ENCODE measurements at places on chromosomes 11 and 22.

- DNase-seq: no peak
Observed at GRCh38 chr22:40056559-40056958, 61.8 kb downstream of the FAM83F start.

DNA sequence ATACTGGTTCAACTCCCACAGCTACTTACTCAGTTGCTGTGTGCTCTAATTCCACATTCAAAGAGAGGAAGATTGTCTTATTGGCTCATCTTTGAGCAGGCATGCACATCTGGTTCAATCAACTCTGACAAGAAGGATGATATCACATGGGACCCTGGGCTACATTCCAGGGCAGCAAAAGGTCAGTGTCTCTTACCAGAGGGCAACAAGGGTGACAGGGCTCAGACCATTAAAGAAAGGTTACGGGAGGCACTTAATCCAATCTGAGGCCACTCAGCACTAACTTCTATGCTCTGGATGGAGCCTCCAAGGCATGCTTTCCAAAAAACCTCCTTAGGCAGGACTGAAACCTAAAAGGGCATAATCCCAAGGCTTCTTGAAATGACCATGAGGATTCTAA lies 549.4 kb upstream of the API5 start:
- DNase-seq: no peak

- DNase-seq: no peak
Observed at GRCh38 chr11:70066136-70066520, 12.0 kb upstream of the ANO1 start.

DNA sequence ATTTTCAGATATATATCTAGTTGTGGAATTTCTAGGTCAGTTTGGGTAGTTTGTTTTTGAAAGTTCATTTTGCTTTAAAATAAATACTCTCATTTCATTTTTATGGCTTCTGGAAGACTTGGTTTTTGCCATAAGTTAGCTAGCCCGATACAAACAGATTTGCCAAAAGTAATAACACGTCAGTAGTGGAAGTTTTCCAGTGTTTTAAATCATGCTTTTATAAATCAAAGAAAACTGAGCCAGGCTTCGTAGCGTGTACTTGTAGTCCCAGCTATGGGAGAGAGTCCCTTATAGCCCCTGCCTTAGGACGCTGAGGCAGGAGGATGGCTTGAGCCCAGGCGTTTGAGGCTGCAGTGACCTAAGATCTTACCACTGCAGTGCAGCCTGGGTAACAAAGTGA lies 21.7 kb upstream of the MICALL1 start:
- no peak for DNase-seq

DNA sequence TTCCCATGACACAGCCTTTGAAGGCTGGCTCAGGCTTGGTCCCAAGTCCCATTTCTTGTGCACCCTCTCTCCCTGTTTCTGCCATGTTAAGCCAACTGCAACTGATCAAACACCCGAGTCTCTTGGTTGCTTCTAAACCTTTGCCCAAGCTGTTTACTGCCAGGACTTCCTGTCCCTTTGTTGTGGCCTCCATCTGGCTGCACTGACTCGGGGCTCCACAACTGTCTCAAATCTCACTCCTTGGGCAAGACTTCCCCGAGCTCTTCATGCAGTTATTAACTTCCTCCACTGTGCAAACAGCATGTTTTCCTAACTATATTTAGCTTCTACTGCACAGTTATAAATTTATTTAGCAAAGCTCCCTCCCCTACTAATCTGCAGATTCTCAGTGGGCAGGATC lies 4.3 kb downstream of the VPREB1 start:
- DNase-seq: no peak

DNA sequence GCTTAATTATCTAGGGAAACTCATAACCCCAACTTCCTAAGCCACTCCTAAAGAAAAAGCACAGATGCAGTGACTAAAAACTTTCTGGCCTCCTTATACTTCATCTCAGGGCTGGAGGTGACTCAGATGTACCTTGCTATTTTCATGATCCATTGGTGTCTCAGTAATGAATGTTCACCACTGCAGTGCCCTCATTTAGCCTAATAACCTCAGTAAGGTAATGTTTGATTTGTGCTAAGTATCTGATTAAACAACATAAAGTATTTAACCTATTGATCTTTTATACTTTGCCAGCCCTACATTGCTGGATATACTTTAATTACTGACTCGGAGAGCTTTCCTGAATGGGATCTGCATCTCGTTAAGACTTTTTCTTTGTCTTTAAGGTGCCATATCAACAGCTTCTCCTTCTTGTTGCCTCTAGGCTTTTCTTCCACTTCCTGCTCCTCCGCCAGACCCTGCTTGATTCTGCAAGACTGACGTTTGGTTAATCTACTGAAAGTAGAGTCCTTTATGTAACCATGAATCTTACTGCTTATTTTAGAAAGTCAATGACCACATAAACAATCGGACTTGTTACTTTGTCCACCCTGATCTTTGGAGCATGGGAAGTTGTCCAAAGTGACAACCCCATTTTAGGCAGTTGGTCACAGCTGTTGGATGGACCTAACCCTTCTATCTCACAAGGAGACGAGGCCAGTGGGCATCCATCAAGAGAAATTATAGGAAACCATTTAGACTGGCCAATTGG lies 303.0 kb downstream of the ST3GAL4 start:
- no peak for DNase-seq

DNA sequence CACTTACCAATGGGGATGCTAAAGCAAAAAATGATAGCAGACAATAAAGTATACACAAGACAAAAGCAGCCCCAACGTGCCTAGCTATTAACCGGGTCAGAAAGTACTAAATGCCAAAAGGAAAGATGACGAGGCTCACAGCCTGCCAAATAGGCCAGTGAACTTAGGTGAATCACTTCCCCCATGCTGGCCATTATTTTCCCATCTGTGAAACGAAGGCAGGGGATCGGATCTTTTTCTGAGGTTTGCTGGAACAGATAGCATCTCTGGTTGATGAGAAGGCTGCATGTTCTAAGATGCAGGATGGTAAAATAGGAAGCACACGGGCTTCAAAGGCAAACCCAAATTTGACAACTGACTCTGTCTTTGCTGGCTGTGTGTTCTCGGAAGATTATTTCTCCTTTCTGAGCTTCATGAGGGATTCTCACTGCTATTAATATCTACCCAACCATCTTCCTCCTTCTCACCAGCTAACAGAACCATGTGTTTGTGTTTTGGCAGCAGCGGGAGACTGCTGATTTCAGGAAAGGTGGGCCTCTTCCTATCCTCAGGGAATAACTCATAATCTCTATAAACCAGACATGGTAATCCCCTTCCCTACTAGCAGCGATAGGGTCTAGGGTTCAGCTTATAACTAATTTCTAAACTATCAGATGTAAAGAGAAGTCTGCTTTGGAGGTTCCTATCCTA lies 390.7 kb downstream of the LARGE1 start:
- DNase-seq: no peak

DNA sequence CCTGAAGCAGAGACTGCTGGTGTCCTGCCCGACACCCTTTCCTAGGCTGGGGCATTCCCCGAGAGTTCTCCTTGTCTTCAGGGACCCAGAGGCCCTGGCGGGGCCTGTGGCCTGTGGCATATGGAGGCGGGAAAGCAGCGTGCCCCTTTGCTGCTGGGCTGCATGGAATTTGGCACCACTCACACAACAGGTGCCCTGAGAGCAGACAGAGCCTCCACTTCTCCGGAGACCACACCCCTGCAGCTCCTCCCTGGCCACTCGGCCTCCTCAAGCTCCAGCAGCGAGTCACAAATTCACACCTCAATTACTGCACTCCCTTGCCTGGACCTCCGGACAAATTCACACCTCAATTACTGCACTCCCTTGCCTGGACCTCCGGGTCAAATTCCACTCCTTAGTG lies 1375.2 kb downstream of the TBC1D22A start:
- DNase-seq: no peak

DNA sequence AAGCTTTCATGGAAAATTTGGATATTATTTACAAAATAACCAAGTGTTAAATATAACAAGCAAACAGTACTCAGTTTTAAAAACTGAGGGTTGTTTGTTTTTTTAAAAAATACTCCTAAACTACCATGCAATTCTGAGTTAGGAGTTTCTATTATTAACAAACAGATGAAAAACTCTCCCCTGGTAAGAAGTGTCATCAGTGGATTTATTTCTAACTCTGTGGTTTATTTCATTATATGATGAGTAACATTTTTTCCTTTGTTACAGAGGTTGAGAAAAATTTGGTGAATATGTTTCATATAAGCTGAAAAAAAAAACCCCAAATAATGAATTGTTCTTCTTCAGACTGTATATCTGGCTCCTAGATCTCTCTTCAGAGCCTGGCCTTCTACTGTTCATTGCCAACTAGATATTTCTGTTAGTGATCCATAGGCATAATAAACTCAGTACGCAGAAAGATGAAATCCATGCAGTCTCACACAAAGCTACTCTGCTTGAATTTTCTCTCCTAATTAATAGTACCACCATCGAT lies 29.4 kb upstream of the PDE3B start:
- no peak for DNase-seq

GRCh38 chr22:45460288-45461109 lies 42.2 kb upstream of the FBLN1 start:
- DNase-seq: no peak

DNA sequence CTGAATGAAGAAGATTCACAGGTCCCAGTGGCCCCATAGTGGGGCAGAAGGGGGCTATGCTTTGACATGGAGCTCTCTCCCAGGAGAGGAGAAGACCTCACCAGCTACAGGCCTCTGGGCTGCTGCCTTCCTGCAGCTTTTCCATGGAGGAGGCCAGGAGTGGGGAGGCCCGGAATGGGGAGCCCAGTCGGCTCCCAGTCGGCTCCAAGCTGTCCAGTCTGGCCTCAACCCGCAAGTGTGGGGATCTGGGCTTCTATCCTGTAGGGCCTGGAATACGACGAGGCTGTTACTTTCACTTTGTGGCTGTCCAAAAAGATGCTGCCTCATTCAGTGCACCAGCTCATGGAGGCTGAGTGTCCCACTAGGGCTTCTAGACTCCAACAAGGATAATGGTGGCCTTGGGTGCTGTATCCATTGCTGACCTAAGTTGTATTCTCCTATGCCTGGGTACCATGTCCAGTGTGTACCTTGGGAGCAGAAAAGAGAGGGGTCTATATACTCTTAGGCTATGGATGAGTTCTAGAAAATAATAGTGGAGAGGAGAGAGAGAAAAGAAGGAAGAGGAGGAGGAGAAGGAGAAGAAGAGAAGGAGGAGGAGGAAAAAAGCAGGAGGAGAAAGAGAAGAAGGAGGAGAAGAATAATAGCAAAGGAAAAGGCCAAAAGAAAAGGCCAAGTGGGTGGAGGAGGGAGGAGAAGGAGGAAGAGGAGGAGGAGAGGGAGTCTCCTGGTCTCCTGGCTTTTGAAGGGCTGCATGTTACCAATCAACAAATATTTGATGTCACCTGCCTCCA lies 1.1 kb downstream of the MYO18B start:
- no peak for DNase-seq

DNA sequence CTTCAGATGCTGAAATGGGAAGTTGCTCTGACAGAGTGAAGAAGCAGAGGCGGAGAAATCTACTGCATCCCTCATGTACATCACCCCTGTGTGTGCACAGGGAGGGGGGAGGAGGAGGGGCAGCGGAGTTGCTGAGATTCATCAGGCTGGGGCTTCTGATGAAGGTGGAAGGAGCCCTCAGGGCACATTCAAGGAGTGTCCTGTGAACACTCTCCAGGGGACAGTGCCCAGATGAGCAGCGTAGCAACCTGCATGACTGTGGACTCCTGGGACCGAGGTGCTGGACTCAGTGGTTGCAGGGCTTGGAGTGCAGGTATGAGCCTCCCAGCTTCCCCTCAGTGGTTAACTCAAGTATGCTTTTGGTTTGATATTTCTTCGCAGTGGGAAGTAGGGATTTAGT lies 257.8 kb upstream of the B3GAT1 start:
- no peak for DNase-seq

- no peak for DNase-seq
Observed at GRCh38 chr11:118648291-118648690, 31.2 kb downstream of the TREH start.

DNA sequence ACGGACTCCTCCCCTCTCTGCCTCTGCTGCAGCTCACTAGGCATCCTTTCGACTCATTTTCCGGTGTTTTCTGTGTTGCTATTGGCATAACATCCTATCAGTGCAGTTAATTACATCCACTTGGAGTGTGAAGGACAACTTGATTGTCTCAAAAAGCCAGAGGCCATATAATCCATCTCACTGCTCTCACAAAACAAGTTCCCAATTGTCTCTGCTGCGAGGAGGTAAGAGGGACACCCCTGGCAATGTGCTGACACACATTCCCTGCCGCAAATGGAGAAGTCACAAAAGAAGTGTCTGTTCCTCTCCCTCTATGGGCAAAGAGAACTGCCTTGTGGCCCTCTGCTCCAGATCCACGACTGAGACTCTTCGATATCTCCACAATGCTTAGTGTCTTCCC lies 618.4 kb downstream of the OPCML start:
- DNase-seq: no peak

- no peak for DNase-seq
Observed at GRCh38 chr11:73286240-73286810, 14.2 kb downstream of the P2RY6 start.

DNA sequence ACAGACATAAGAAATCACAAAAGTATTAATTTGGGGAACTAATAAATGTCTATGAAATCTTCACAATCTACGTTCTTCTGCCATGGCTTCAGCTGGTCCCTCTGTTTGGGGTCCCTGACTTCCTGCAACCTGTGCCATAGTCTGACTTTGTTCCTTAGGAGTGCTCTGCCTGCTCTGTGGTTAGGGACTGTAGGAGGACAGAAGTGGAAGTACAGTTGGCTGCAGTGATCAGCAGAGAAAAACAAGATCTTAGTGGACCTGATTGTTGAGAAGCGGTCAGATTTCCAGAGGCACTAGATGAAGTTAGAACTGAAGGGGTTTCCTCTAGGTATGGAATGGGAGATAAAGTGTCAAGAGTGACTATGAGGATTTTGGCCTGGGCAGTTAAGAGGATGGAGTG lies 80.6 kb downstream of the PPP6R3 start:
- DNase-seq: no peak

GRCh38 chr11:64850979-64851567 lies 6.6 kb upstream of the CDC42BPG start:
- no peak for DNase-seq

- DNase-seq: no peak
Observed at GRCh38 chr11:131463649-131464425, 93.4 kb downstream of the NTM start.

GRCh38 chr11:62574363-62575071 lies 826 bp upstream of the EEF1G start:
- DNase-seq: no peak

DNA sequence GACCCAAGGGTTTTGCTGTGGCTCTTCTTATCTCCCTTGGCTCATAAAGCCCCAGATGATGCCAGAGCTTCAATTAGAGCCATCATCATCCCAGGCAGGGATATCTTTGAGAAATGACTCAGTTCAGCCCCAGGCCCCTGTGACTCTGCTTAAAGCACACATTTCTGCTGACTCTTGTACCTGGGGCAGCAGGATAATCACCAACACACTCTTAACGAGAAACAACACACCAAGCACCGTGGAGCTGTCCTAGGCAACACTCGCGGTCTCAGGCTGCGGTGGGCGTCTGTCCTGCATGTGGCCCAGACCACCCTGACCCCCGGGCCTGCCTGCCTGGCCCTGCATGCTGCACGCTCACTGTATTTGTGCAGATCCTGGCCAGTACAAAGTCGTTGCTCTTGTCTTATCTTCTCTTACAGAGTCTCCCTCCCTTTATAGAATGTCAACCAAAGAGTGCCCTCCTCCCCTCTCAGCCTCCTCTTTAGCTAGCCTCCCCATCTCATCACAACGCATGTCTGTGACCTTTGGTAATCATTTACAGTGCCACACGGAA lies 114.2 kb upstream of the PARVA start:
- no peak for DNase-seq

- peak; percentile 98 for DNase-seq
Observed at GRCh38 chr11:108093128-108093904, 28.1 kb upstream of the ACAT1 start.

Measured in LNCaP clone FGC (cell line).